ENCODE measurements at places on chromosomes 2 and 18.

- no peak for DNase-seq
Measured at GRCh38 chr2:7771781-7772180, 854.6 kb downstream of the RNF144A start.

- DNase-seq = no peak
Measured at GRCh38 chr2:163859951-163860350, 124.1 kb upstream of the FIGN start.

GRCh38 chr2:223511168-223511567 lies 91.0 kb downstream of the SCG2 start:
- no peak for DNase-seq

DNA sequence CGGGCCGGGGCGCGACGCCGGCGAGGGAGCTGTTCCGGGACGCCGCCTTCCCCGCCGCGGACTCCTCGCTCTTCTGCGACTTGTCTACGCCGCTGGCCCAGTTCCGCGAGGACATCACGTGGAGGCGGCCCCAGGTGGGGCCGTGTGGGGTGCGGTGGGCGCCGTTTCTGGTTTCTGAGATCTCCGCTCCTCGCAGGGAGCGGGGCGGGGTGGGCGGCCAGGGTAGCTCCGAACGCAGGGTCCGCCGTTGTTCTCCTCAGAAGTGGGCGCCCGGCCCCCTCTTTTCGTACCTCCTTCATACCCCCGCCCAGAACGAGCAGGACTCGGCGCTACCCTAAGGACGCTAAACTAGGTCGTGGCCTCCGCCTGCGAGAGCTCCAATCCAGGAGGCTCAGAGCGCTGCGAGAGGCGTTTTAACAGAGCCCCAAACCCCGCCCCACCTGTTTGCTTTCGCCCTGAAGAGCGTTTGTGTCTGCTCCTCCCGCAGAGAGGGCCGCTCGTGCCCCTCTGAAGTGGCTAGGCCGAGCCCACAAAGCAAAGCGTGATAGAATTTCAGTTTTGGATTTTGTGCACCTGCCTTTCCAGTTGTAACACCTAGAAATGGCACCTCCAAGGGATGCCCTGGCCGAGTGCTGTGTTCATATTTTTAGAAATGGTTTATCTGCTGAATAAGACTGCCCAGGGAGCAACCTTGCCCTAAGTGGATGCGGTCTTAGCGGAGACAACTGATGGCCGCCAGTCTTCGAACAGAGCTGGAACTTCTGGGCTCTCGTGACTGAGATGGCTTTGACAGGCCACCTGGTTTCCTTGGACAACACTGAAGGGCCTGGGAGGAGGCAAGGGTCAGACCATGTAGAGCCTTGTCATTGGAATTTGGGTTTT lies 626 bp downstream of the CAPN10 start:
- DNase-seq = no peak

GRCh38 chr2:46845542-46846486 lies 69.8 kb downstream of the MCFD2 start:
- no peak for DNase-seq

- peak; percentile 79 for DNase-seq
Measured at GRCh38 chr2:218010140-218010983, 7.6 kb upstream of the TNS1 start.

DNA sequence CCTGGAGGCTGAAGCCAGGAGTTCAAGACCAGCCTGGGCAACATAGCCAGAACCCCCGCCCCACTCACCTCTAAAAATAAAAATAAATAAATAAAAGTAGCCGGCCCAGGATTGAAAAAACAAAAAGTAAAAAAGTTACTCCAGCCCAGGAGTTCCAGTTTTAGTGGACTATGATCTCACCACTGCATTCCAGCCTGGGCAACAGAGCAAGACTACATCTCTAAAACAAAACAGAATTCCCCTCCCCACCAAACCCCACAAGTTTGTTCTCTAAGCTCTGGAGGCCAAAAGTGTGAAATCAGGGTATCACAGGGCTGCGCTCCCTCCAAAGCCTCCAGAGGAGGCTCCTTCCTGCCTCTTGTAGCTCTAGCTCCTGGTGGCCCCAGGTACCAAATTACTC lies 1.7 kb downstream of the D2HGDH start:
- DNase-seq = peak; percentile 15
